ENCODE measurements at places on chromosomes 6 and 20.

- DNase-seq = no peak
Observed at GRCh38 chr6:42960243-42961019, at the start of gene GNMT. TSS of gene GNMT (plus strand) at chr6:42960754. CDS start at chr6:42960768, 14 bp downstream.

DNA sequence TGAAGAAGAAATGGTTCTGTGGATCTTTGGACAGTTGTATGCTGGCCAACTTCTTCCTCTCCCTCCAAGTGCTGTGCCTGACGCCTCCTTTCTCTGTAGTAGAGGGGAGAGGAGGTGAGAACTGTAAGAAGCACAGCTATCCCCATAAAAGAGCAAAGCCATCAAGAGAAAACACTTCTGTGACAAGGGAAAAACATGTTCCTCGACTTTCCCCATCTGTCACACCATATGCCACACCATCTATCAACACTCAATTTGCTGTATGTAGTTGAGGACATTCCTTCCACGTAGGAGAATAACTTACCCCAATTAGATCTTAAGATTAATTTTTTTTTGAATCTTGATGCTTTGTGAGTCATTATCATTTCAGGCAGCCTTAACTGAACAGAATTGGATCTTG is 156.2 kb upstream of the PLCB4 start:
- DNase-seq = no peak

DNA sequence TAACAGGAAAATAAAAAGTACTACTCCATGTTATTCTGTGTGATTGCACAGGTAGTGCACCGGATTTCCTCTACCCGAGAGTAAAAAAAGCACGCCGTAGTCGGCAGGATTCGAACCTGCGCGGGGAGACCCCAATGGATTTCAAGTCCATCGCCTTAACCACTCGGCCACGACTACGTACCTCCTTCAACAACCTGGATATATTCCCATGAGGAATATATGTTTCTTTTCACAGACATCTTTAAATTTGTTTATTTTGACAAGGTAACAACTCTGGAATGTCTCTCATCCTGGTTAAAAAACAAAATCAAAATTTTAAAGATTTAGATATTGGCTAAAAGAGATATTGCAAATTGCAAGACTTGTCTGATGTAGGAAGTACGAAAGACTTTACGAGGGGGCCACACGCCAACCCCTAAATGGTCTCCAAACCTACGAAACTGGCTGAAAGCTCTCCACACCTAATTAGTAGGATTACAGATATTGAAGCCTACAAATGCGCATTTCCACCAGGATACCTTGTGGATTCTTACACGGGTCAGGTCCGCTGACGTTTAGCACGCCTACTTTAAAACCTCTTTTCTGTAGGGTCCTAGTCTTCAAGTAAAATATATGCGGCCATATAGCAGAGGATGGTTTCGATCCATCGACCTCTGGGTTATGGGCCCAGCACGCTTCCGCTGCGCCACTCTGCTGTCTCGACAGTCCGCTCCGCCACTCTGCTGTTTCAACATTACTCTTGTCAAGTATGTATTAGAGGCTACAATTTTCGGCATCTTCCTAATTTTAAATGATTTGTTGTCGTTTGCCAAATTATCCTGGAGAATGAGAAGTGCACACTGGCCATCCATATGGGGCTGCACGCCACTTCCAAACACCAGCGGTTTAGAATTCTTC is 52.2 kb upstream of the BTN3A2 start:
- peak; percentile 97 for DNase-seq

GRCh38 chr20:52201395-52201794 is 9.8 kb upstream of the ZFP64 start:
- no peak for DNase-seq

GRCh38 chr6:158837684-158838625 is 18.8 kb upstream of the EZR start:
- no peak for DNase-seq
